Activated B cell treated with CpG ODN at 0.5 μM for 24 hours (primary cell): ENCODE measurements at places on chromosomes 2 and 18.

GRCh38 chr18:63102941-63103744, 216.4 kb downstream of the BCL2 start:
- DNase-seq, result no peak

- no peak for DNase-seq
Measured at GRCh38 chr2:18517386-18517785, 43.1 kb downstream of the RDH14 start.

DNA sequence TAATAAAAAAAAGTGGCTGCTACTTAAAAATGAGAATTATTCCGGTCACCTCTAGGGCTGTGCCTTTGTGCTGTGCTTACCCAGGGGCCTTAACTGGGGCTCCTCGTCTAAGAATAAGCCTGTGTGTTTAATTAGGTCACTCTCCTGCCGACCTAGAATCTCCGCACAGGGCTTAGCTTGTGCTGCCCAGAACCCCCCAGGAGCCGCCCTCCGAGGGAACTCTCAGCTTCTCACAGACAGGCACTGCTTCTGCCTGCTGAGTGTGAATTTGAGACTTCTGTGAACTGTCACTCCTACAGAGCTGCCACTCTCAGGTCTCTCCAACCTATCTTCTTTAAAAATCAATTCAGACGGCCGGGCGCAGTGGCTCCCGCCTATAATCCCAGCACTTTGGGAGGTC, 11.9 kb upstream of the NT5DC4 start:
- DNase-seq, result no peak

DNA sequence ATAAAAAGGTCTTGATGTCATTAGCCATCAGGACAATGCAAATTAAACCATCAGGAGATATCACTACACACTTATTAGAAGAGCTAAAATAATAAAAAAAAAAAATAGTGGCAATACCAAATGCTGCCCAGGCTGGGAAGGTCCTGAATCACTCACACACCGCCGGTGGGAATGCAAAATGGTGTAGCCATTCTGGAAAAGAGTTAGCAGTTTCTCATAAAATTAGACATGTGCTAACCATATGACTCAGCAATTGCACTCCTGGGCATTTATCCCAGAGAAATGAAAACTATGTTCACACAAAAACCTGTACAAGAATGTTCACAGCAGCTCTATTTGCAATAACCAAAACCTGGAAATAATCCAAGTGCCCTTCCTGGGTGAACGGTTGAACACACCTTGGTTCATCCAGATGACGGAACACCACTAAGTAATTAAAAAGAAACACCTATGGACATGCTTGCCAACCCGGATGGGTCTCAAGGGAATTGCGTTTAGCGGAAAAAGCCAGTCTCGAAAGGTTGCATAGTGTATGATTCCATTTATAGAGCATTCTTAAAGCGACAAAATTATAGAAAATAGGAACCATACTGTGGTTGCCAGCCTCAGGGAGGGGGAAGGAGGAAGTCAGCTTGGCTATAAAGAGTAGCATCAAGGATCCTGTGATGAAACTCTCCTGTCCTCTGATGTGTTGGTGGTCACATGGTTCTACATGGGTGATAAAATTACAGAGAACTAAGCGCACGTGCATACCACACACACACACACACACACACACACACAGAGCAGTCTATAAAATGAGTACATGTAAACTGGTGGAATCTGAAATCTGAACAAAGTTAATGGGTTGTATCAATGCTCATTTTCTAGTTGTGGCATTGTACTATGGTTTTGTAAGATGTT, 4.6 kb downstream of the MBP start:
- DNase-seq, result no peak

DNA sequence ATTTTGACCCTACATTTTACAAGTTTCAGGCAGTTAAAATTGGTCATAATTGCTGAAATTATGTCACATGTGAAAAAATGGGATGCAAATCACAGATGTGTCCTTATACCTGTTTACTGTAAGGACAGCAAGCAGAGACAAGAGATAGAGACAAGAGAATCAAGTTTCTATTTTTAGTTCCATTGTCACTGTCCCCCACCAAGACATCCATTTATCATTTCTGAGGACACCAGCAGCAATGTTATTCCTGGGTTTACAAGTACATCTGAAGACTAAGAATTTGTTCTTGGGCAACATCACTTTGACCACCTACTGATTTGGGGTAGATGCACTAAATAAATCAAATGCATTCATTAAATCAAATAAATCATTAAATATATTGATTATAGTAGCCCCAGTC, 1111.7 kb downstream of the DPP10 start:
- DNase-seq, result no peak

GRCh38 chr2:134359367-134360081, 105.7 kb downstream of the MGAT5 start:
- DNase-seq, result no peak

GRCh38 chr18:75216911-75217689, 6.5 kb downstream of the TSHZ1 start:
- no peak for DNase-seq

DNA sequence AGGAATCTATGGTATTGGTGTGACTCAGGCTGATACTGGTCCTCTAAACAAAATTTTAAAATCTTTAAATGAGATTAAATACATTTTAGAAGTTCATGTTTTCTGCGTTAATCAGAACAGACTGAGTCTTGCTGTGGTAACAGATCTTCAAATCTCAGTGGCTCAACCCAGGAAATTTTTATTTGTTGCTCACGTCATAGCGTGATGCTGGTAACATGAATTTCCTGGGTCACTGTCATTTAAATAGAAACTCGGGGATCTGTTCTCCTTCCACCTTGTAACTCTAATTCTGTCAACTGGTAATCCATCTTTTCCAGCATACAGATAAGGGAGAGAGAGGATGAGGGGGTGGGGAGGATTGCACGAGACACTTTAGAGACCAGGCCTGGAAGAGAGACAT, 90.0 kb downstream of the CDC42EP3 start:
- DNase-seq, result no peak

GRCh38 chr2:3403587-3404334, 24.3 kb downstream of the TRAPPC12 start:
- no peak for DNase-seq

GRCh38 chr2:127645395-127646291, at the start of gene GPR17:
Gene GPR17, plus strand, starts transcription at chr2:127646153. Its CDS starts 4,583 bp downstream, at chr2:127650736.
- no peak for DNase-seq

DNA sequence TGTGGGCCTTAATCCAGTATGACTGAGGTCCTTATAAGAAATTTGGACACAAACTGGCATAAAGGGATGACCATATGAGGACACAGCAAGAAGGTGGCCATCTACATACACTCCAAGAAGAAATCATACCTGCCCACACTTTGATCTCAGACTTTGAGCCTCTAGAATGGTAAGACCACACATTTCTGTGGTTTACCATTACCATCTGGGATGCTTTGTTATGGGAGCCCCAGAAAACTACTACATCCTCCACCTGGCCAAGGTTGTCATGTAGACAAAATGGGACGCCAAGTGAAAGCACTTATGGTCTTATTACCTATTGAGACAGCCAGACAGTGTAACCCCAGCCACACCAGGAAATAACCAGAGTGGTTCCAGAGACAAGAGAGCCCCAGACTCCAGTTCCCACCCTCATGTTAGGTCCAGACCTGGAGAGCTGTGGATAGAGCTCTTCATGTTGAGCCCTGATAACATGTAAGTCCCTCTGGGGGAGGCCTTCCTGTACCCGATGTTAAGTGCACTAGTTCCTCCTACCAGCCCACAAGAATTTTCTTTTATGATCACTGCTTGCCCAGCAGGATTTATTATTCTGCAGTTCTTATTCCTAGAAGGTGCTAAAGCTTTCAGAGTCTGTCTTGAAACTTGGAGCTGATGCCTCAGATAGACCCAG, 4.6 kb upstream of the ADD2 start:
- DNase-seq, result no peak

DNA sequence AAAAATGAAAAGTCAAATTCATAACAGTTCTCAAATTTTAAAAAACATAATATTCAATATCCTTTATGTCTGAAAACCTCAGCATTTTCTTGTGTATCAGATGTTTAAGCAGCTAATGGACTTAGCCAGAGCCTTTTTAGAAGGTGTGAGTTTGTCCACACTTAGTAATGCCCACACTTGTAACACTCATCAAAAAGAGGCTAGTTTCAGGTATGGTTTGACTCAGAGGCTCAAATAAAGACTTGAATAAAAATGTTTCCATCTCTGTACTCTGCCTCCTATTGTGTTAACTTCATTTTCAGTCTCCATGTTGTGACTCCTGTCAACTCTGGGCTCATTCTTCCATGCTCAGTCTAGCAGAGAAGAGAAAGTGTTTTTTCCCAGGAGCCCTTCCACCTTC, 311.6 kb downstream of the IRS1 start:
- DNase-seq, result no peak

DNA sequence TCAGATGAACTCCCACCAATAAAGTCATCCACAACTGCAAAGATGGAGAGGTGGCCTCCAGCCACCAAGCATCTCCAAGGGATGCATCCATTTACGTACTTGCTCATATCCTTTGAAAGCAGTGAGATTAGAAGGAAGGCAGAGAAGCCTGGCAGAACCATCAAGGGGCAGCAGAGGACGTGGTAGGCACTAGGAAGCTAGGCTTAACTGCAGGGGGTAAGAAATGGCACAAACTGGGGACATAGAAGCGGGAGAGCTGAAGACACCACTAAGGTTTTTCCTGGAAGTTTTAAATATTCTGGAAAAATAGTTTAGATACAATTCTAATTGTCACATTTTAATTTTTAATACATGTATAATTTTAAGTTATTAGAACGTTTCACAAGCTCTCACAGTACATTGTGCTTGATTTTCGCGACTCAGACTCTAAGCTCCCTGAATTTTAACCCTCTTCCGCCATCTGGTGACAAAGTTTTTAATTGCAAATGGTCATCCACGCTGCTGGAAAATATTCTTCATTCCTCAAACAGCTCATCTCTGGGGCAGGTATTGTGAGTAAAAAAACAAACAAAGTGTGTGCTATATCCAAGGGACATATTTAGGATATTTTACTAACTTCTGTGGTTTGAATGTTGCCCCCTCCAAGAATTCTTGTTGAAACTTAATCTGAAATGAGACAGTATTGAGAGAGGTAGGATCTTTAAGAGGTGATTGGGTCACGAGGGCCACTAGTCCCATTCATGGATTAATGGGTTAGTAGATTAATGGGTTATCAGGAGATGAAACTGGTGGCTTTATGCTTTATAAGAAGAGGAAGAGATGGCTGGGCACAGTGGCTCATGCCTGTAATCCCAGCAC, 1.6 kb upstream of the PSTPIP2 start:
- no peak for DNase-seq
